Astrocyte (in vitro differentiated cells and primary cell): ENCODE measurements at places on chromosomes 2 and 18. TPM values are rescaled to one million over a fixed set of nuclear protein-coding genes. Genes with fewer than 3 reads are reported as not detected.

DNA sequence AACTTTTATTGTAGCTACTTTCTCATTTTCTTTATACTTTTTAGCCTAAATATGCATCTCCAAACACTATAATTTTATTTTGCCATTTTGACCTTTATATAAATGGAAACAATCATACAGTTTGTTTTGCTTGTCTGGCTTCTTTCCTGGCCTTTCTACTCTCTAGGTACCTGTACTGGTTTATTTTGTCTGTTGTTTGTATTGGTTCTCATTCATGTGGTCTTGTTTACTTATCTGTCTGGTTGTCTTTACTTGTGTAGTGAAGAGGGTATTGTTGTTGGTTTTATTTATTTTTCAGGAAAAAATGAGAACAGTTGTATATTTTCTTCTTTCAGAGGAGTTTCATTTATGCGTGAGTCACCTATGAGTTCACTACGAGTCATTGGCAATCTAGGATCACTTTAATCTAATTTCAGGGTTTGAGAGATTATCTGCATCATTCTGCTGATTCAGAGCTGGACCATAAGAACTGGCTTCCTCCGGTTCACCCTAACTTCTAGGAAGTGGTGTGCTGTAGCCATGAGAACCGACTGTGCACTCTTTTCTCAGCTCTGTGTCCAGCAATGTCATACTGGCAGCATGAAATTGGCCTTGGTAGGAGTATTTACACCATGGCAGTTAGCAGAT, 33.1 kb upstream of the HDAC4 start:
- H3K27me3 ChIP-seq: peaks cover 2% of the 10 kb centered on the region
- no peaks in the 10 kb centered on the region for H3K36me3 ChIP-seq
- H3K27ac ChIP-seq: no peak overlapping the region
- no peak overlapping the region for H3K4me3 ChIP-seq
- peak; percentile 14 for DNase-seq

DNA sequence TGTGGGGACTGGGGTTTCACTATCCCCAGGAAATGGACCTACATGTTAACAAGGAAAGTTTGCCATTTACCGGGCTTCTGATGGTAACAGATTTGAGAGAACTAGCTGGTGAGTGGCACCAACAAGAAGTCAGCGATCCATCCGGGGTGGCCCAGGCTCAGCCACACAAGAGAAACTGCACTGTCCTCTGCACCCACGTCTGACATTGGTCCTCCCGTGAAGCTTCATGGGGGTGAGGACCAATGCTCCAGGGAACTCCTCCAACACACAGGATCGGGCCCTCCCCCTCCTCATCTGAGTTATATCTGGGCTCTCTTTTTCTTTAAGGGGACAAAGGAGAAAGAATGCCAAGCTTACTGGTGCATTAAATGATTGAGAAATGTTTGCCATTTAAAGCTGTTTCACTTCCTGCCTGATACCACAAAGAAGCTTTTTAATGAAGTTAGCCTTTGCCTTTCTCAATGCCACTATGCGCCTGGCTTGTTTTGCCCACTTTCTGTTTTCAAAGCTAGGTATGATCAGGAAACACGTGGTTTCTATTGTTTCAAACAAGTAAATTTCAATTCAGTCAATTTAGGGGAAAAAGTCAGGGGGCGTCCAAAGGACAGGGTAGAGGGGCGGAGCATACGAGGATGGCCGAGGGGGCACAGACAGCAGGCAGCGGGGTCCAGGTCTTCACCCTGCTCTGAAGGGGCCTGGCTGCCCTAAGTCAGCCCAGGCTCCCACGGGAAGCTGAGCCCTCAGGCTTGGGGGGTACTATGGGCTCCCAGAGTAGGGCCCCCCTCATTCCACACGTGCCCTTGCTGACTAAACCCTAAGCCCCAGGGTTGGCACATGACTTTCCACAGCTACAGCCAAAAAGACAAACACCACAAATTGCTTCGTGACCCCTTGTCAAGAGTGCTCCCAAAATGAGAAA, 204.0 kb upstream of the ID2 start:
- H3K36me3 ChIP-seq: no peaks in the 10 kb centered on the region
- no peak overlapping the region for H3K4me3 ChIP-seq
- no peaks in the 10 kb centered on the region for H3K4me1 ChIP-seq
- DNase-seq: no peak
- peaks cover 2% of the 10 kb centered on the region for H3K27me3 ChIP-seq
- H3K27ac ChIP-seq: no peak overlapping the region

DNA sequence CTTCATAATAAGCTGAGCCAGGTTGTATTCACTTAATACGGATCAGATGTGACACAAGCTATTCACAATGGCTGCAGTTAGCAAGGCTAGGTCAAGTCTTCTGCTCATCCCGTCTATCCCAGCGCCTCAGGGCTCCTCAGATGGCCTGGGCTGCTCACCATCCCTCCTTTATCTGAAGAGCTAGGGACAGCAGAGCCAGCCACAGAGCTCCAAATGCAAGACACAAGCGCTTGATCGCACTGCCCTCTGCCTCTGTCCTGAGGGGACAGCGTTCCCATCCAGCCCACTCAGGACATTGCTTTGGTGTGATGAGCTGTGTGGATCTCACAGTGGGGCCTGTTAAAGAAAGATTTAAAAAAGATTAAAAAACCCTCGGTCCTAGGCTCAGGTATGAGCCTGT, 254.4 kb upstream of the HS6ST1 start:
- DNase-seq: no peak
- no peaks in the 10 kb centered on the region for H3K4me1 ChIP-seq
- no peaks in the 10 kb centered on the region for H3K36me3 ChIP-seq
- H3K27ac ChIP-seq: no peak overlapping the region
- H3K4me3 ChIP-seq: no peak overlapping the region
- H3K27me3 ChIP-seq: no peaks in the 10 kb centered on the region

DNA sequence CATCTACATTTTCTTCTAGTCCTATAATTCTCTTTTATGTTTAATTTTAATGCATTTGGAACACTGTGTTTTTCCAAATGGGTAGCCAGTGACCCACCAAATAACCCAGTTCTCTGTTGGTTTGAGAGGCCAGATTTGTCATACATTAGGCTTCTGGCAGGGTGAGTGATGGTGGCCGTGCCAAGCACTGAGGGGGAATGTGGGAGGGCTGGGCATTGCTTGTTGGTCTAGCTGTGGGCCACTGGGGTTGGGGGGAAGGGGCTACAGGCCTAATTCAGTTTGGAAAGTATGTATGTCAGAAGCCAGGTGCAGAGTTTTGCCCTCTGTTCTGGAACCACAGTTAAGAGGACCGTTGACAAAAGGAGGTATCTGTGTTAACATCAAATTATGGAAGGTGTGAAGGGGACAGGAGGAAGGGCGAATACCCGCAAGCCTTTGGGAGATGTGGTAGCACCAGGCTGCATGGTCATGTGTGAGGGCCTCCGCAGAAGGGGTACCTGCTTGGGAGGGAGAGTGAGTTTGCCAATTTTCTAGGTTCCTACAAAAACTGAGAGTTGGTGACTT, 38.1 kb upstream of the SCLY start:
- H3K4me3 ChIP-seq: no peak overlapping the region
- no peaks in the 10 kb centered on the region for H3K36me3 ChIP-seq
- DNase-seq: no peak
- no peak overlapping the region for H3K27ac ChIP-seq
- H3K27me3 ChIP-seq: no peaks in the 10 kb centered on the region

- no peaks in the 10 kb centered on the region for H3K36me3 ChIP-seq
- H3K4me3 ChIP-seq: peak overlapping the region; percentile 92
- peaks cover 16% of the 10 kb centered on the region for H3K4me1 ChIP-seq
- no peaks in the 10 kb centered on the region for H3K27me3 ChIP-seq
- peak; percentile 18 for DNase-seq
- H3K27ac ChIP-seq: peak overlapping the region; percentile 99
These were observed 11.1 kb upstream of the DCTN1 start for GRCh38 chr2:74391209-74391579.

- no peak overlapping the region for H3K27ac ChIP-seq
- H3K36me3 ChIP-seq: no peaks in the 10 kb centered on the region
- H3K4me3 ChIP-seq: no peak overlapping the region
- H3K4me1 ChIP-seq: no peaks in the 10 kb centered on the region
- no peaks in the 10 kb centered on the region for H3K27me3 ChIP-seq
These were observed 327.7 kb downstream of the SUCLG1 start for GRCh38 chr2:84131278-84131830.

DNA sequence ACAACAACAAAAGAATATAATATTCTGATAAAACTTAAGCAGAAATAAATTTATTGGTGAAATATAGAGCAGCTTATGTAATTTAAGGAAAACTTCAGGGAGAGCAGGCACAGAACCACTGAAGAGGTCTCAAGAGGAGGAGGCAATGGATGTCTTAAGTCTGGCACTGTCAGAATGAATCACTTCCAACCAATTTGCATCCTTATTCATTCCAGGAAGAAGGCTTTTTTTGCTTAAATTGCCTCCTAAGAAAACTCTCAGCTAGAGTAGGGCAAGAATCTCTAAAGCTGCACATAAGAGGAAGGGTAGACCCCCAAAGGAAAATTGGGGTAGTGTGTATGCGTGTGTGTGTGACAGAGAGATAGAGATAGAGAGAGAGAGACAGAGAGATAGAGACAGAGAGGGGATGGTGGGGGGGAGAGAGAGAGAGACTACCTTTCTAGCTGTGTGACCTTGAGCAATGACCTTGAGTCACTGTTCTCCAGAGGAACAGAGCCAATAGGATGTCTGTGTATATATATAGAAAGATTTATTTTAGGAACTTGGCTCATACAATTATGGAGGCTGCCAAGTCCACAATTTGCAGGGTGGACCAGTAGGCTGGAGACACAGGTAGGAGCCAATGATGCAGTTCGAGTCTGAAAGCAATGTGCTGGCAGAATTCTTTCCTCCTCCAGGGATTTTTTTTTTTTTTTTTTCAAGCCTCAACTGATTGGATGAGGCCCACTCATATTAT, 96.4 kb upstream of the LINC00305 start:
- H3K27ac ChIP-seq: no peak overlapping the region
- H3K27me3 ChIP-seq: no peaks in the 10 kb centered on the region
- no peak overlapping the region for H3K4me3 ChIP-seq

- no peak overlapping the region for H3K4me3 ChIP-seq
- no peaks in the 10 kb centered on the region for H3K36me3 ChIP-seq
- DNase-seq: peak; percentile 84
- H3K27ac ChIP-seq: peak overlapping the region; percentile 7
These were observed 315.9 kb upstream of the THUMPD2 start for GRCh38 chr2:40095000-40095399.

DNA sequence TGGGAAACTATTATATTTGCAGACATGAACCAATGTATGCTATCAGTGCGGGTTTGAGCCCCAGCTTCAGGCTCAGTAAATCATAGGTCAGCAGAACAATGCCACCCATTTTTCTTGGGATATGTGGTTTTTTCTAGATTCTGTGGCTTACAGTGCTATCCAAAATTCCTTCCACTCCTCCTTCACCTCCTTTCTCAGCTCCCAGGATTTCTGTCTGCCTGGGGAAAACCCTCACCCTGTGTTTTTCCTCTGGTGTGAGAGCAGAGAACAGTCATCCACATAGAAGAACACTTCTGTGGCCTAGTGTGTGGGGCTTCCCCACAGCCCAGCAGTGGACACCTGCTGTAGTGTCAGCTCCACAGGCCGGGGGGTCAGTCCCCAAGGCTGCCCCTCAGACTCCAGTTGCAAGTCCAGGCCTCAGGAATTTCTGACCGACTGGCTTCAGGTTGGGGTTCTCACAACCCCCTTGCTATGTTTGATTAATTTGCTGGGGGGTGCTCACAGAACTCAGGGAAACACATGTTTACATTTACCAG, 238.2 kb downstream of the LDLRAD4 start:
- H3K27me3 ChIP-seq: no peaks in the 10 kb centered on the region
- H3K27ac ChIP-seq: no peak overlapping the region
- peak; percentile 52 for DNase-seq
- H3K4me3 ChIP-seq: no peak overlapping the region
- no peaks in the 10 kb centered on the region for H3K36me3 ChIP-seq
- H3K4me1 ChIP-seq: peaks cover 13% of the 10 kb centered on the region

- no peak overlapping the region for H3K4me3 ChIP-seq
- peaks cover 11% of the 10 kb centered on the region for H3K4me1 ChIP-seq
- H3K27ac ChIP-seq: no peak overlapping the region
- H3K36me3 ChIP-seq: no peaks in the 10 kb centered on the region
- no peaks in the 10 kb centered on the region for H3K27me3 ChIP-seq
- peak; percentile 62 for DNase-seq
These were observed 2003.8 kb upstream of the PIK3C3 start for GRCh38 chr18:39951142-39951720.

DNA sequence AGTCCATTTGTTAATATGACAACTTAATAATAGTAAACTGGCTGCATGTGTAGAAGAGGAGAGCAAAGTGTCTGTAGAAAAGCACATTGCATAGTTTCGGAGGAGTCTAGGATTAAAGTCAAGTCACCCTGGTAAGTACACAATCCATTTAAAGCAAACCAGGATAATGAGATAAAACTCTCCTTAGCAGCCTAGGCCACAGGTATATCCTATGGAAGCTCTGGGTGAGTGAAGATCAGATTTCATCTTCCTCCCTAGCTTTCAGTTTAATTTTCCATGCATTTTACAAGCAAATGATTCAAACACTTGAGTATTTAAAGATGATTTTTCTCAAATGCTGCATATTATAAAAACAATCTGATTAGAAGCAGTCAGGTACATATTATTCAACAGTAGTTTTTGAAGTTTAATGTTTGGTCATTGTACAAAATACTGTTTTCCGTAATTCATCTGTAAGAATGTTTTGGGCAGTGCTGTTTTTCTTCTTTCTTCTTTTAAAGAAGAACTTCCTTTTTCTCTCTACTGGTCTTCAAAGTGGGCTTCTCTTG, 10.2 kb downstream of the CERS6 start:
- no peaks in the 10 kb centered on the region for H3K4me1 ChIP-seq
- H3K27me3 ChIP-seq: no peaks in the 10 kb centered on the region
- H3K27ac ChIP-seq: no peak overlapping the region
- no peak for DNase-seq
- no peaks in the 10 kb centered on the region for H3K36me3 ChIP-seq

DNA sequence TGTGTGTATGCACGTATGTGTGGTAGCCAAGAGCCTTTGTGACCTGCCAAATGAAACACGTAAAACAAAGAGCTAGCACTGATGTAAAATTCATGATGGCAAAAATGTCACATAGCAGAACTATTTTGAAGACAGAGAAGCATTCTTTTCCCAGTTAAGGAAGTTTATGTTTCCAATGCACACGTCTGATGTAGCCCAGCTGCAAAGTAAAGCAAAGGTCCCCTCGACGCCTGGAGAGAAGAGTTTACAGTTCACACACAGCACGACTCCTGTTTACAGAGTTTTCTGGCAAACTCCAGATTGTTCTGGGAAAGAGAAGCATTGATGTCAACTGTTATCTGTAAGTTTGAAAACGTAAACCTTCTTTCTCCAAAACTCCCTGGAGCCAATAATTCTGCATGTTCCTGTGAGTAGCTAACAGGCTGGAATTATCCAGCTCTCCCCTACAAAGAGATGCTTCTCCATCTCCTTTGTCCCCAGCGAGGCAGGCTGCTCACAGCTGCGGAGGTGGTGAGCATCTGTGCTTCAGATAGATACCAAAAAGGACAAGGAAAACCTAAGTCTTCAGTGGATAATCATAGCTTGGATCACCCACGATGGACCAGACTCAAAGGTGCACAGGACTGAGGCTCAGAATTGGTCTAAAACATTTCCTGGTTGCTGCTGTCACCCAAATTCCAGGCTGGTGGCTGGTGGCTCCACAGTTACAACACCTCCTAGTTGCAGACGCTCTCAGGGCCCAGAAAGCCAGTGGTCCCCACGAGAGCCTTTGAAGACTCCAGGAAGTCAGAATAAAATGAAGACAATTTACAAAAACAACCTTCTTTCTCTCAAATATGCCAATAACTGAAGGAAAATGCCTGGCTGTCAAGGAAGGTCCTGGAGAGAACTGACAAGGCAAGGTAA, 87.4 kb downstream of the COL6A3 start:
- no peaks in the 10 kb centered on the region for H3K27me3 ChIP-seq
- peaks cover 30% of the 10 kb centered on the region for H3K36me3 ChIP-seq
- no peaks in the 10 kb centered on the region for H3K4me1 ChIP-seq
- peak; percentile 45 for DNase-seq
- H3K27ac ChIP-seq: no peak overlapping the region

The L3MBTL4 gene
- 0.52 and 0.58 TPM in 2 replicates for total RNA-seq

The ADCYAP1 gene
- total RNA-seq: not detected in 2 replicates

The GKN2 gene
- total RNA-seq: not detected in 2 replicates

The PROKR1 gene
- 0.05 TPM in 1 of 2 replicates, not detected in the other for total RNA-seq

The BMP10 gene
- total RNA-seq: not detected in 2 replicates

The LHCGR gene
- total RNA-seq: not detected in 2 replicates
